ENCODE measurements at places on chromosomes 16 and 17.
A peak's percentile ranks its signal among the peaks of the same experiment; 100 is the strongest.

- no peak for DNase-seq
Observed at GRCh38 chr17:66695098-66695497, 139.8 kb upstream of the CACNG5 start.

GRCh38 chr16:11164482-11165270 is 91.3 kb downstream of the SOCS1 start:
- no peak for DNase-seq

- DNase-seq, result no peak
Observed at GRCh38 chr17:38798614-38799500, 499 bp downstream of the PIP4K2B start.

DNA sequence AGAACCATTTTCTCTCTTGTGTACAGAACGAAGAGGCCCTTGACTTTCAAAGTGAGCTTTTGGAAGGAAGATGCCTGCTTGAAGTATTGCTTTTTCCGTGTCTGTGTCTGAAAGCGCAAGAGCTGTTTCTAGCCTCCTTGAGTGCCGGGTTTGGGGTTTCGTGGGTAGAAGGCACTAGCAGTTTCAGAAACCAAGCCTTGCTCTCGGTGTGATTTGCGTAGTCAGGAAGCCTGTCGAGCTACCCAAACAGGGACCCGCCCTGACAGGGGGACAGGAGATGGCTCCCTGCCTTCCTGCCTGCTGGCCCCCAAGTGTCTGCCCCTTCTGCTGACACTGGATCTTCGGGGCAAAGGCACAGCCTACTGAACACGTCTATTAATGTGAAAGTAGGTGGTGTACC is 322.0 kb downstream of the MAF start:
- no peak for DNase-seq

DNA sequence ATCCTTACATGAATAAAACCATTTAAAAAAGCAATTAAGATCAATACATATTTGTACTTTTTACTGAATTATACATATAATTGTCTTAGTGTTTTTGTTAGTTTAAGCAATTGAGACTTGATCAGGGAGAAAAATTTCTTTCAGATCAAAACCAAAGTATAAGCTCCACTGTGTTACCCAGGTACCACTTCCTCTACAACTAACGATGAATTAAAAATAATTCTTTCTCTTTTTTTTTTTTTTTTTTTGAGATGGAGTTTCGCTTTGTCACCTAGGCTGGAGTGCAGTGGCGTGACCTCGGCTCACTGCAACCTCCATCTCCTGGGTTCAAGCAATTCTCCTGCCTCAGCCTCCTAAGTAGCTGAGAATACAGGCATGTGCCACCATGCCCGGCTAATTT is 6.8 kb downstream of the FBXO47 start:
- DNase-seq, result no peak

DNA sequence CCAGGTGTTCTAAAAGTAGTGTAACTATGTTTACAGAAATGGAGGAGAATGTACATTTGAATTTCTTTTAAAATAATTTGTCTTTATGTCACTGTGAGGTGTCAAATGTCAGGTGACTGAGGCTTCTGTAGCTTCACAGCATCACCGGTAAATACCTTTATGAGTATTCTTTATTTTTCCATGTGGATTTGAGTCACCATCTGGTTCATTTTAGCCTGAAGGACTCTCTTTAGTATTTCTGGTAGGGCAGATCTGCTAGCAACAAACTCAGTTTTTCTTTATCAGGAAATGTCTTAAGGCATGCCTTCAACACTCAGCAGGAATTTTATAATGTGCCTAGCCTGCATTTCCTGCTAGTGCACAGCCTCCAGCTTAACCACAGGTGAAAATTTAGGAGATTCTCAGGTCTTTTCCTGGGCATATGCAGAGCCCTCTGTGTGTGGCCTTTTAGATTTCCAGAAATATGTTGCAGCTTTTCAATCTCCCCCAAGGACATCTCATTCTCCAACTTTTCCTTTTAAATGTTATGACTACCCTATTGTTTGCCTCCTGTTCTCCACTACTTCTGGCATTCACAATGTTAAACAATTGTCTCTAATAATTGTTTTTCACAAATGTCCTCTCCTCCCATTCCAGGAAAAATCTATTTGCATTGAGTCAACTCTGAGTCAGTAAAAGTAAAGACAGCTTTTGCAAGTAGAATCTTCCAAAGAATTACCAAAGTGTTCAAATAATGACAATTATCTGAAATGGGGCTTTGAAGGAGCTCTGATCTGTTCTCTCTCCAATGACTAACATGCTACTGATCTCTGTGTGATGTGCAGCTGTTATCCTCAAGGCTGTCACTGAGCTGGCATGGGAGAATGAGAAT is 239.4 kb upstream of the CPHXL start:
- no peak for DNase-seq

- DNase-seq, result no peak
Observed at GRCh38 chr16:88049561-88050545, 98.6 kb downstream of the BANP start.

- DNase-seq, result no peak
Observed at GRCh38 chr16:19840524-19841110, 44.0 kb downstream of the GPRC5B start.

GRCh38 chr17:66752411-66752810 is 82.5 kb upstream of the CACNG5 start:
- no peak for DNase-seq

GRCh38 chr17:72565006-72565405 is 444.2 kb downstream of the SOX9 start:
- DNase-seq, result no peak

GRCh38 chr17:28086519-28086918 is 44.0 kb downstream of the NLK start:
- no peak for DNase-seq

DNA sequence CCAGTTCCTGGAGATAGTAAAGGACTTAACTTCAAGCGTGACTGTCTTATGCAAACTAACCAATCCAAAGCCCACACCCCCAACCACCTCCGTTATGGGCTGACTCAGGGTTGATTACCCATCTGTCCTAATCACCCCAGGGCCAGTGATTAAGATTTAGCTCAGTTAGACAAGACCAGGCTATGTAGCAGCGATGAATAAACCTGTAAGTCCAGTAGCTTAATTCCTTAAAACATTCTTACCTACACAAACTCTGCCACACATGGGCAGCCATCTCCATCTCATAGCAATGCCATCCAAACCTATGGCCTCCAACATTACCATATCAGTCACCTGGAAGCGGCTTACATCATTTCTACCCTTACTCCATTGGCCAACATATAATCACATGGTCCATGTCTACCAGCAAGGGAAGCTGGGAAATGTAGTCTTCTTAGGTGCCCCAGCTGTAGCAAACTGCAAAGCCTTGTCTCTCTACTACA is 266.7 kb downstream of the SHISA9 start:
- DNase-seq, result no peak

DNA sequence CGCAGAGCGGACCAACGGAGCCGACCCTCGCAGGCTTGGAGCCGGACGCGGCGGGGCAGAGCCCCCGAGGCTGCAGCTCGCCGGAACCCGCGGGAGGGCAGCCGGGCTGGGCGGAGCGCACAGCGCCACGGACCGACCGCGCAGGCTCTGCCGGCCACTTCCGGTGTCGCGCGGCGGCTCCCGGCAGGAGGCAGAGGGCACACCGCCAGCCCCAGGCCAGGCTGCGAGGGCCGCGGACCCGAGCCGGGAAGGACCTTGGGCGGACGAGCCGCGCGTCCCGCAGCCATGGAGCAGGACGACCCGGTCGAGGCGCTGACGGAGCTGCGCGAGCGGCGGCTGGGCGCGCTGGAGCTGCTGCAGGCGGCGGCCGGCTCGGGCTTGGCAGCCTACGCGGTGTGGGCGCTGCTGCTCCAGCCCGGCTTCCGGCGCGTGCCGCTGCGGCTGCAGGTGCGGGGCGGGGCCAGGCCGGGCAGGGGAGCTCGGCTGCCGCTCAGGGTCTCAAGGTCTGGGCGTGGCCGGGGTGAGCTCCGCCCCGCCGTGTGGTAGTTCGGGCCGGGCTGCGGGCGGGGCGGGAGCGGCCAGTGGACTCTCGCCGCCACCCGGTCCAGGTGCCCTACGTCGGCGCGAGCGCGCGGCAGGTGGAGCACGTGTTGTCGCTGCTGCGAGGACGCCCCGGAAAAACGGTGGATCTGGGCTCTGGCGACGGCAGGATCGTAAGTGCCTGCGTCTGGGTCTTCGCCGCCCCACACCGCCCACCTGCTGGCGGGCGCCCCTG is at the start of gene ANTKMT:
TSS of gene ANTKMT (plus strand) at position 157 of the 775 bp plus-strand sequence. CDS start at position 286, 129 bp downstream.
- peak; percentile 54 for DNase-seq

GRCh38 chr17:78044280-78044835 is 84.2 kb downstream of the TMC6 start:
- DNase-seq, result no peak

- DNase-seq, result no peak
Observed at GRCh38 chr17:43529947-43530287, 16.2 kb downstream of the ETV4 start.

DNA sequence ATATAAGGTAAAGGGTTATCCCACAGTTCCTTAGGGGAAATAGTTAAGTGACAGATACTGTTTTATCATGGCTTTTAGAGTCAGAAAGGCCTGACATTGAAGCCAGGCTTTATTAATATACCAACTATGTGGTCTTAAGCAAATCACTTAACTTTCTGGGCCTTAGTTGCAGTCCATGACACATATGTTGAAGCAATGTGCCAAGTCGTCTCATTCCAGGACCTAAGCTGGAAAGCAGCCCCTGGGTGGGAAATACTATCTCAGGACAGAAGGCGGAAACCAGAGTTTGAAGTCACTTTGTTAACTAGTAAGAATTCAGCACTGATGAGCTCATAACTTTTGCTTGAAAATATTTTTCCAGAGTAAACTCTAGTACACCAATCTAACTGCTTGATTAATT is 80.0 kb downstream of the USP32 start:
- DNase-seq, result no peak

- DNase-seq, result no peak
Observed at GRCh38 chr16:89536886-89537548, 23.5 kb upstream of the RPL13 start.

DNA sequence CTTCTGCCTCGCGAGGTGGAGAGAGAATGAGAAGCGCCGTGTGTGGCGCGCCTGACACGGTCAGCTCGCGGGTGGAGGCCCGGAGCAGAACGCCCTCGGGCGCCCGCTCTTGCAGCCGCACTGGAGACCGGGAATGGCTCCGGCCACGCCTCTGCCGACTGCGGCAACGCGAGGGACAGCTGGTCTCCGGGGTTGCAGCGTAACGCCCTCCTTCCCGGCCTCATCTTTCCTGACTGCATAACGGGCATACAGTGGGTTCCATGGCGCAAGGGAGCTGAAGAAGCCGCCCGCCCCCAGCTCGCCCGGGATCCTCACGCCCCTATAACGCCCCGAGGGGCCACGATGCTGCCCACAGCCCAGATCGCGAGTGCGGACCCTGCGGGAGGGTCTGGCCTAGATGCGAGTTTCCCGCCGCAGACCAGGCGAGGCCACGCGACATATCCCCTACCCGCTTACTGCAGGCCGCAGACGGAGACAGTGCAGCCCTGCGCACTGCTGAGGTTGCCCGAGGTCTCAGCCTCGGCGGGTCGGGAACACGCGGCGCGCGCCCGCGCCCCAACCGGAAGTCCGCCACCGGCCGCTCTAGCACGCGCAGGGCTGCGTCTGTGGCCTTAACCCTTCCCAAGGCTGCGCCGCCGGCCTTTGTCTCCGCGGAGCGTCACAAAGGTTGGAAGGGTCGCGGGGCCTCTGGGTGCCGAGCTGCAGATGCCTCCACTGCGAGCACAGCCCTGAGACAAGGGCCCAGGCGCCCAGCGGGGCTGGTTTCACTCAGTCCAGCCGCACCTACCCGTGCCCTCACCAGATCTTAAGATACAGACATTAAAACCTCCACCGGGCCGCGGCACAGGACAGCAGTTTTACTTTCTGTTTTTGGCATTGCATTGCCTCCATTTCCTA is 18.8 kb downstream of the BCL7C start:
- peak; percentile 66 for DNase-seq

DNA sequence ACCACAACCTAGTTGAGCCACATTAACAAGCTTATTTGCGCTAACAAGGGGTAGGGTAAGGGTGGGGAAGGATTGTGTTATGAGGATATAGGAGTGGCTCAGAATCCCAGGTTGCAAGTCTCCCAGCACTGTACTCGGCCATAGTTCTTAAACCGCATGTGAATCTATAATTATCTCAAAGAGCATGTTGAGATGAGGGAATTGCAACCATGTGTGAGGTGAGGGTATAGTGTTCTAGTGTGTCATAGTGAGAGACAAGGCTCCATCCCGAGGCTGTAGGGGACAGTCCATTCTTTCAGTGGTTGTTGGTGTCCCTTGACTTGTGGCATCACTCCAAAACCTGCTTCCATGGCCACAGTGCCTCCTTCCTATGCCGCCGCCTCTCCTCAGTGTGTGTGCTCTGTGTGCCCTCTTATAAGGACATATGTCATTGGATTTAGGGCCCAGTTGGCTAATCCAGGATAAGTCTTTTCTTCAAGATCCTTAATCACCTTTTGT is 22.7 kb upstream of the ATP5MC1 start:
- DNase-seq, result no peak

DNA sequence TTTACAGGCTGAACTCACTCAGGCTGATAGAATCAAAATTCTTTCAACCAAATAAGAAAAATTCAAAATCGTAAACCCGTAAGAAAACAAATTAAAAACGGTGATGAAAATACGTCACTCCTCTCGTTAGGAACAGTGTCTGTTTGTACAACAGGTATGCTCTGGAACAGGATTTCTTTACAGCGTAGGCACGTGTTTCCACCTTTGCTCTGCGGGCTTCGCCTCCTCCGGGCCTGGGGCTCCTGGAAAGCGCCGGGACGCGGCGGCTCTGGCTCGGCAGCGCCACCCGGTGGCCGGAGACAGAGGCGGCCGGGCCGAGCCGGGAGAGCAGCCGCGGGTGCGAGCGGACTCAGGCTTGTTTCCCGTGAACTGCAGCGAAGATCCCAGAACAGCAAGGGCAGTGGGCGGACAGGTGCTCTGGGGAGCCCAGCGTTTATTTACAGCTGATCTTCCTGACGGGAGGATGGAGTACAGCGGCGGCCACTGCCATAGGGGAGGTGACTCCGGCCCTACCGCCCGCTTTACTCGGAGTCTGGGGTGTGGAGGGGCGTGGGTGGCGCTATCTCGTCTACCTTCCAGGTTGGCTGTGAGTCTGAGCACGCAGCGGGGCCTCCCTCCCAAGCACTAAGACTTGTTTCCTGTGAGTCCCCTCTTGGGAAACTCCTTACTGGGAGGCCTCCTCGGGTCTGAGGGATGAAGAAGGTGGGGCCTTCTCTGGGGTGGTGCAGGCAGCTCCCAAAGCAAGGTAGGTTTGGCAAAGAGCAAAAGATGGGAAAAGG is 40.5 kb upstream of the ATP2A3 start:
- DNase-seq, result no peak

Measured in HS-27A (cell line).